ENCODE measurements at places on chromosomes 6 and 20. TPM values are rescaled to one million over a fixed set of nuclear protein-coding genes. Genes with fewer than 3 reads are reported as not detected.

- no peak for DNase-seq
Measured at GRCh38 chr6:134535831-134536230, 217.9 kb upstream of the SGK1 start.

Gene LRRN4
- total RNA-seq = not detected

Gene PSORS1C2
- total RNA-seq = not detected

- no peak for DNase-seq
Measured at GRCh38 chr6:94510877-94511276, 1066.5 kb upstream of the MANEA start.

Gene ARG1
- not detected for total RNA-seq

DNA sequence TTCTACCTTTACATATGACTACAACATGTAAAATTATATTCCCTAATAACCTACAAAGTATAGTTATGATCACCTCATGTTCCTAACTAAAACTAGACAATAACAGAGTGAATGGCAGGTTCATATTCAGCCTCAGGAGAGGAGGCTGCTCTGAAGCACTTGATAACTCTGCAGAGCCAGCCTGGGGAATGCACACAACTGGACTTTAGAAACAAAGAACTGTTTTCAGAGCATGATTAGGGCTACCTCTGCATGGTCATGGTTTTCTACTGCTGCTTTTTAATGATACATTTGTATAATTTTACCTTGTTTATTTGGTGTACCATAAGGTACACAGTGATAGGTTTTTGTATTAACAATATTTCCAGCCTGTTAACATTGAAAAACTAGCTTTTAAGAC, 50.3 kb downstream of the TRPC4AP start:
- no peak for DNase-seq
